ENCODE measurements at places on chromosomes 7 and 10.

DNA sequence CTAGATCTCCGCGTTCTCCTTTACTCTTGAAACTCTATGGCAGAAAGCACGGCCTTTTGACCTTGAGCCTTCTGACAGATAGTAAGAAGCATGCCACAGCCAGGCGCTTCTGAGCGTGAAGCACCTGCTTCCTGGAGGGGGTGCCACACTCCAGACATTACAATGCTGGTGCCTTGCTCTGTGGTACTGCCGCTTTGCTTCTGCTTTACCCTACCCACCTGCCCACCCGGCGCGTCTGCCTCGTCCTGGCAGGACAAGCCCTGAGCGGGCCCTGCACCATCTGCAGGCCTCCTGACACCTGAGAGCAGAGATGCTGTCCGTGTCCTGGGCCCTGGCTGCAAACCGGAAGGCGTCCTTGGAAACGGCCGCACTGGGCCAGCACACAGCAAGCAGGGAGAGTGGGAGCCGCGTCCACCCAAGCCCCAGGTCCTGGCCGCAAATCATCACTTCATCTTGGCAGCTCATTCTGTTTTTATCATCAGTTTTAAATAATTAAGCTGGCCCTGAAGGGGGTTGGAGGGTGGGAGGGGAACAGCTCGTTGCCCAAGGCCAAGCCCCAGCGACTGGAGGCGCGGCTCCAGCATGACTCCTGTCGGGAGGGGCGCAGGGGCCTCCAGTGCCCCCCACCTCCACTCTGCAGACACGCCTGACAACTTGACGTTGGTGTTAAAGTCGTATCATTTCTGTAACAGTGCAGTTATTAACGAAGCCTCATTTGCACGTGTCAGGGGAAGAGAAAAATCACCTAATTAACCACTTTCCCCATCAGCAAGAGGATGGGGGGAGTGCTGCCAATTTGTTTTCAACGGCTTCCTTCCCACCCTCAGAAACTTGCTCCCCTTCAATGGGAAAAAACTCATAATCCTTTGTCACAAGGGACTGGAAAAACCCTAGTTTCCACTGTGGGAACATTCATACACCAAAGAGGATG is 132.2 kb downstream of the MAD1L1 start:
- DNase-seq, result no peak

DNA sequence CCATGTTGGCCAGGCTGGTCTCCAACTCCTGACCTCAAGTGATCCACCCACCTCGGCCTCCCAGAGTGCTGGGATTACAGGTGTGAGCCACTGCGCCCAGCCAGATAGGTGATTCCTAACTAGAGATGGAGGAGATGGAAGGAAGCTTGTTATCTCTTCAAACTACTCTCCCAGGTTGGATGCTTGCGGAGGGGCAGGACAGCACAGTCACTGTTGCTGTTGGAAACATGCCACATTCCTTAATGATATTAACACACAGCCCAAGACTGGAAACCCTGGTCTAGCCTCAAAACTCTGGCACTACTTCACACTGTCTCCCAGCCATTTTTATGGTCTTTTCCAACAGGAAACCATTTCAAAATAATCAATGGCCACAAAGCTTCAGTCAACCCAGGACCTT is 468.8 kb upstream of the NRP1 start:
- no peak for DNase-seq

DNA sequence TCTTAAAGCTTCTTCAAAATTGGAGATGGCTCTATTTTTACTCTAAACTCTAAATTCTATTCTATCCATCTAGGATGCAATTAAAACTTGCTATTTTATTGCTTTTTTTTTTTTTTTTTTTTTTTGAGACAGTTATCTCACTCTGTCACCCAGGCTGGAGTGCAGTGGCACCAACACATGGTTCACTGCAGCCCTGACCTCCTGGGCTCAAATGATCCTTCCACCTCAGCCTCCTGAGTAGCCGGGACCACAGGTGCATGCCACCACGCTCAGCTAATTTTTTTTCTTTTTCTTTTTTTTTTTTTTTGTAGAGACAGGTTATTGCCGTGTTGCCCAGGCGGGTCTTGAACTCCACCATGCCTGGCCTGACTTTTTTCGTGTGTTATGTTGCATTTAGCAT is 41.2 kb downstream of the DNAJC1 start:
- DNase-seq, result no peak

DNA sequence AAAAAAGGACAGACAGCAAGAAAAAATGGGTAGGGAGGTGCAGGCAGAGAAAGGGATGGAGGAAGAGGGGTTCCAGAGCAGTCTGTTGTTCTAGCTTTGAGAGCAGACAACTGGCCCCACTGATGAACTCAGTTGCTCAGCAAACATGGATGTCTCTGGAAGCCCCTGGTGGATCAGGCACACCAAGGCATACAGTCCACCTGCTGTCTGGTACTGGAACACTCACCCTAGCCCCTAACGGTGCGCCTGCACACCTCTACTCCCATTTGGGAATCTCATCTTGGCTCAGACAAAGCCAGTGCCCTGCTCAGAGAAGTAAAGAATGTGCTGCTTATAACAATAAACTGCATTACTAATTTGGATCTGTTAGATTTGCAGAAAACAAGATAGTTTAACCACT is 7.7 kb downstream of the MACROH2A2 start:
- no peak for DNase-seq

DNA sequence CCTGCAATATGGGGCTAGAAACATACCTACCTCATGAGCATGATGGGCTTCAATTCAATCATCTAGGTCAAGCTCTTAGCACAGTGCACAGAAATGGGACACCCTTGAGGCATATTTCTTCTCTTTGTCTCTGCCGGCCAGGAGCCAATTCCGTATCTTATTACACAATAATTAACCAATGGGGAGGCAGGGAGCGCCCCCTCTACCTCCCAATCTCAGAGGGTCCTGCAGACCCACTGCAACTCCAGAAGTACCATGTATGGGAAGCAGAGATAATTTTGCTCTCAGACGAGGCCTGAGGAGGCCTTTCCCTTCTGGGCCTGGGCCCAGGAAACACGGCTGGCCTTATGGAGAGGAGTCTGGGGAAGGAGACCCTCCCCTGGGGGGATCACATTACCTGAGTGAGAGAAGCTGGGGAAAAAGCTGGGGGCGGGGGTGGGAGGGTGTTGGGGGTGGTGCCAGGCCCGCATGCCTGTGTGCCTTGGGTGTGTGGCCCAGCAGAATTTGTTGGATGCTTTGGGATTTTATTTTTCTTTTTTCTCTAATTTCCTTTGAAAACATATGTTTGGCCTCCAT is 155.5 kb downstream of the UBE2H start:
- no peak for DNase-seq

GRCh38 chr7:2199528-2199927 is 33.2 kb downstream of the MAD1L1 start:
- no peak for DNase-seq

DNA sequence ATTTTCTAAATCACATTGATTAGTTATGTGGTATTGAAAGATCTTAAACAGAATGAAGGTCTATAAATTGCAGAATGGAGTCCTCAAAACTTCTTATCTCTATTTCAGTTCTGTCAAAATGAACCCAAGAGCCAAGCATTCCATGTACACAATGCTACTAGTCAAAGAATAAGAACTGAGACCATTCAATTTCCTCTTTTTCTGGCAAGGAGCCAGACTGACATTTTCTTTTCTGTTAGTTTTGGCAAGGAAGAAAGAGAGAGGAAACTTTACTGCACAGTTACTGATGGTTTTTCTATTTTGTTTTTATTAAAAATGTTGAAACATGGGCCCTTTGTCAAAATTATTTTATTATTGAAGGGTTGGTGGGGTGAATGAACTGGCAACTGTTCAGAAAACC is 181.8 kb upstream of the FERD3L start:
- DNase-seq, result no peak
